ENCODE measurements at places on chromosomes 5 and 9.

GRCh38 chr5:142952229-142952628, 182.1 kb downstream of the ARHGAP26 start:
- no peak for DNase-seq

DNA sequence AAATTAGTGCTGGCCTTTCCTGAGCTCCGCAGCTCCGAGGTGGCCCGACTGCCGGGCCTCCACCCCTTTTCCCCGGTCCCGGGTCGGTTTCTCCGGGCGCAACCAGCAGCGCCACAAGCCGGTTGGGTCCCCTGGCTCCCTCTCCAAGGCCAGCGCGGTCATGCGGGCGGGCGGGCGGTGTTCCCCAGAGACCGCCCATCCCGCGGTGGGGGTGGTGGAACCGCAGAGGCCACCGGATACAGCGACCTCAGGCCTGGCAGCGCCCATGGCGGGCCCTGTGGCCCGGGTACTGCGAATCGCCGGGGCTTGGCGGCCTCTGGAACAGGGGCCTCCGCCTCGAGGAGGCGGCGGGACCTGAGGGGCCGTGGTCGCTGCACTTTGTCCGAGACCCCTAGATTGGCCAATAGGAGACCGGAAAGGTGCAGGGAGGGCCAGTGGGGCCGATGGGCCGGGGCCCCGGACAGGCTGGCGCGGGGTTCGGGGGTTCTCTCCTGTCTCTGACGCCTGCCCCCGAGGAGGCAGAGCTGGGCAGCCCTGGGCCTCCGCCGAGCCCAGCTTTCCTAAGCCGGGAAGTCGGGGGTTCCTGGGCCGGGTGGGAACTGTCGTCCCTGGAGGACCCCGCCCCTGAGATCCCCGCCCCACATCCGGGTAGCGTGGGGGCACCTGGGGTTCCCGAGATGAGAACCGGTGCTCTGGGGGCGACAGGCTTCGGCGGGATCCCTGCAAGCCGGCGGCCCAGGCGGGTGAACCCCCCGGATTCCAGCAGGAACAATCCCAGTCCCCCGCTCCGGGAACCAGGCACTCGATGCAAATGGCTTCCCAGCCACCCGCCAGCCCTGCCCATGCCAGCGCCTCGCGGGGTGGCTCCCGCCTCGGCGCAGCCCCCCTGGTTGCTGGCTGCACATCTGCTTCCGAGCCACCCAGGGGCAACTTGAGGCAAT, 293.9 kb downstream of the ZSWIM6 start:
- DNase-seq, result no peak

- no peak for DNase-seq
Observed at GRCh38 chr5:2746561-2747032, 4.9 kb downstream of the IRX2 start.

- DNase-seq, result no peak
Observed at GRCh38 chr9:111975709-111976108, 79.1 kb downstream of the UGCG start.

DNA sequence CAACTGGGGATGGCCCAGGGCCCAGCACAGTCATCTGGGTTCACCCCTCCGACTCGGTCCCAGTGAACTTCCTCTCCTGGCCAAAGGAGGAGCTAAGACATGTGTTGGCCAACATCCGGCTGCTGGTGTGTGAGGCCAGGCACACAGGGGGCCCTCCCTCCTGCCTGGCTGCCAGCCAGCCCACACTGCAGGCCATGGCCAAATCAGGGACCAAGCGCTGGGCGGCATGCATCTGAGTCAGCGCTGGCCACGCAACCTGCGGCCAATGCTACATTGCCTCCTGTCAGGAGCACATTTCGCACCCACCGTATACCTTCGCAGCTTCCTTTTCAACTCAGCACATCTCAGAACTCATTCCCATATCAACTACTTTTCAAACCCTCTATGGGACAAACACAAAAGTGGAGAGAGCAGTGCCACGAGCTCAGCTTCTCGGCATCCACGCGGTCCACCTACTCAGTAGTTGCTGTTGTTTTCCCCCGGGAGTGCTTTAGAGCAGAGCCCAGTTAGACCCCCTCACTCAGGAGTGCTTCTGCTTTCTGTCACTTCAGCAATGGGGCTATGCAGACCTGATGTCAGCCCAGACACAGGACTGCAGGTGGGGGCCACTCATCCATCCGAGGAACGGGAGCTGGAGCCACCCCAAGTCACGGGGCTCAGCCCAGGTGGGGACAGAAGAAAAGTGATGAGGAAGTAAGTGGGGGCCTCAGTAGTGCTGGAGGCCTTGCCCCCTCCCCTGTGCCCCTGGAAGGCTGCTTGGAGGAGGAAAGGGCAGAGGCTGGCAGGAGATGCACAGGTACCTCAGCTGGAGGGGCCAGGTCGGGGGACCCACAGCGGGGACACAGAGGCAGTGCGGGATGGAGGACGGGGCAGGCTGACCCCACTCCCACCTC, 13.9 kb downstream of the NINJ1 start:
- DNase-seq, result no peak

GRCh38 chr9:87810008-87810407, 72.7 kb upstream of the SPATA31E1 start:
- DNase-seq, result no peak

- no peak for DNase-seq
Observed at GRCh38 chr5:59584858-59585846, 308.4 kb downstream of the PDE4D start.

DNA sequence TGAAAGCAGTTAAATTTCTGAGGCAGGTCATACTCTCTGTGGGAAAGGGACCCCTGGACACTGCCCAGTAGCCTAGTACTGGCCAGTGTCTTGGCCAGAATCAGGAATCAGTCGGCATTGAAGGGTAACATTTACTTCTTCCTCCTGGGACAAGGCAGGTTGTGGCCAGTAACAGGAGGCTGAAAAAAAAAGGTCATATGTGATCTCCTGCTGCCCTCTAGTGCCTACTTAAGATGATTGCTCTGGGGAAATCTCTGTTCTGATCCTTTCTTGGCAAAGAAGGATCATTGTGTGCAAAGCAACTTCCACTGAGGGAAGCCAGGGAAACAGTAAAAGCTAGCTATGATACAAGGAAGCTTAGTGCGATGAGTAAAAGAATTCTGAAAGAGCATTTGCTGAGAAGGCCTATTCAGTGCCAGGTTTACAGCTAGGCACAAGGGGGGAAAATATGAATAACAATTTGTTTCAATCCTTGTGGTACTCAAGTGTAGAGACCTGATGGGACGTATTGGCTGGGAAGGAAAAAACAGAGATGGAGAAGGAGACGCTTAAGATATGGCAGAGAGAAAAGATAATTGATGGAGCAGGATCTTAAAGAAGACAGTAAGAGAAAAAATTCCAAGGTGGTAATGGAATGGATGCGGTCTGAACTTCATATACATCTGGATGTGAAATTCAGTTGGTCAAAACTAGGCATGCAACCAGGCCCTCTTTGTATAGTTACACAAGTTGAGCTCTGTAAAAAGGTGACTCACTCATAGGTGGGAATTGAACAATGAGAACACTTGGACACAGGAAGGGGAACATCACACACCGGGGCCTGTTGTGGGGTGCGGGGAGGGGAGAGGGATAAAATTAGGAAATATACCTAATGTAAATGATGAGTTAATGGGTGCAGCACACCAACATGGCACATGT, 25.8 kb upstream of the TRIM32 start:
- DNase-seq, result no peak

DNA sequence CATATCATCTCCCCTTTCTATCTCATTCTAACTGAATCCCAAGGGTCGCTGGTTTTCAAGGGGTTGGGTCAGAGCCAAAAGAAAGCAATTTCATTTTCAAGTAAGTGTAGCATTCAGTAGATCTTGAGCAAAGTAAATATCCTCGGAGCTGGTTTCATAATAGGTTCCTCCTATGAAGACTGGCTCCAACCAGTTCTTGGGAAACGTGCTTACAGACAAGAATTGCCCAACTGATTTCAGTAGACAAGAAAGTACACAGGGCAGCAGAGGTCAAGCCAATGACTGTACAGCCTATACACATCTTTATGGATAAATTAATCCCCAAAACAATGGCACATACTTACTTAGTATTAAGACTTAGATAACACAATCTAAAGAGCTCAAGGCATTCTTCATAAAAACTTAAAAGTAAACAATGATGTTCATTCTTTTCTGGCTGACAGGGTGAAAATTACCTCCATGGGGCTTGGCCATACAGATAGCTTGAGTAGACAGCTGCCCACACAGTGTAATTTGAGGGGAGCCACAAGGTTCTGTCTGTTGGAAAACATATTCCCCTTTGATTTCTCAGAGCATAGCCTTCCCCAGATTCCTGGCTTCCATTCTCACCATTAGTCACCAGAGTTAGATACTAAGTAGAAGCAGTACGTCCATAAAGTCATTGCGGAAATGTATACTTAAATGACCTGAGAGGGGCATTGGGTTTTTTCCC, 163.9 kb downstream of the ARRDC3 start:
- DNase-seq, result no peak

DNA sequence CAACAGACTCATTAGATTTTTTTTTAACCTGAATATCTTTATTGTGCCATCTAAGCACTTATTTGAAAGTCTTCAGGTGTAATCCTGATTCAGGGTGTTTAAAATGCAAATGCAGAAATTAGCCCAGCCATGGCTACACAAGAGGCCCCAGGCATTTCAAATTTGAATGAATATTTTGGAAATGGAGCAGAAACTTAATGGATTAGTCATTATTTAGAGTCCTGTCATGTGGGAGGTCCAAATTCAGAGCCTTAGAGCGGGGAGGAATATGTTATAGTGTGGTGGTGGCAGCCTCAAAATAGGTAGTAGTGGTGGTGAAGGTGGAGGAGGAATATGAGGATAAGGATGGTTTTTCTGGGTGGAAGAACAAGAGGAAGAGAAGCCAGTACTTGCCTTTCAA, 567.0 kb downstream of the RAB3C start:
- no peak for DNase-seq

DNA sequence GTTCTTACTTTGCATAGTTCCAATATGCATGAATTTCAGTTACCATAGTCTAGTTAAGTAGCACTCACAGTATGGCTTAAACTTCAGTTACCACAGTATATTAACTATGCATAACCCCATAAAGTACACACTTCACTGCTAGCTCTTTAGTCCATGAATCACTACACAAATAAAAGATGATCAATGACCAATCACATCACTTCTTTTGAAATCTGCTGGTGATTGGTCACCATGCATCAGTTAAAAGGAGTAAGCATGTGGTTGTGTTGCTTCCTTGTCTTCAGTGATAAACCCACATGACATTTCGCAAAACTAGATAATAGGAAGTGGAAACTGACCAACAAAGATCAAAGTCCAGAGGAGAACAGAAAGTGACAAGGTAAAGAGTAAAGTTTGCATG, 79.0 kb downstream of the TAF11L14 start:
- DNase-seq, result no peak

DNA sequence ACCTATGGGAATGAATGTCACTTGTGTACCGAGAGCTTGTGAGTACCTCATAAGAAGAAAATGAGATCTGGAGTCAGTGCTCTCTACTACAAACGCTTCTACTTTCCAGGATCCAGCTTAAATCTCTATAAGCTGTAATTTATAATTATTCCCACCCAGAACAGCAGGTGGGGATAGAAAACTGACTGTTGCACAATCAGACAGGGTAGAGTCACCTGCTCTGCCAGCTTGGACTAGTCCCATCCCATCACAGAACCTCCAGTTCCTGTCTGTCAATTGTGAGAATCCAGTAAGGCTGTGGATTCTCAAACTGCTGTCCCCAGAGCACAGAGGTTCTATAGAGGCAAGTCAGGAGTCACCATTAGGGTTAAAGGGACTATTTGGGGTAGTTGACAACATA, 2.0 kb downstream of the SPINK7 start:
- DNase-seq, result no peak

DNA sequence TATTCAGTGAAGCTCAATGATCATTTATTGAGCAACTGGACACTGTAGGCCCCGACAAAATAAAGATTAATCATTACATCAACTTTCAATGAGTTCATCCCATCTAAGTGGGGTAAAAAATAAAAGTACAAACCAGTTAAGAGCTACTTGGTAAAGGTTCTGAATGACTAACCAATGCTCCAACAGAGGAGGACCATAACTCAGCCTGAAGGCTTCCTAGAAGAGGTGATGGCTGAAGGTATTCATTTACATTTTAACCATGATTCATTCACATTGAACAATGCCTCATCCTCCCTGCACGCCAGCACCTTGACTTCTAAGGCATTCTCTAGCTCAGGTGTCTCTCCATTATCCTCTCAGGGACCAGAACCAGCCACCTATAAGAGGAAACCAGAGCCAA, 201.4 kb downstream of the ZNF462 start:
- DNase-seq, result no peak

- no peak for DNase-seq
Observed at GRCh38 chr5:178590141-178590923, at the start of gene COL23A1. TSS of gene COL23A1 (minus strand) at chr5:178590393.

GRCh38 chr5:15927710-15928380, 251.7 kb downstream of the MARCHF11 start:
- DNase-seq, result no peak

GRCh38 chr5:8843771-8844170, 702.1 kb downstream of the SEMA5A start:
- DNase-seq, result no peak

DNA sequence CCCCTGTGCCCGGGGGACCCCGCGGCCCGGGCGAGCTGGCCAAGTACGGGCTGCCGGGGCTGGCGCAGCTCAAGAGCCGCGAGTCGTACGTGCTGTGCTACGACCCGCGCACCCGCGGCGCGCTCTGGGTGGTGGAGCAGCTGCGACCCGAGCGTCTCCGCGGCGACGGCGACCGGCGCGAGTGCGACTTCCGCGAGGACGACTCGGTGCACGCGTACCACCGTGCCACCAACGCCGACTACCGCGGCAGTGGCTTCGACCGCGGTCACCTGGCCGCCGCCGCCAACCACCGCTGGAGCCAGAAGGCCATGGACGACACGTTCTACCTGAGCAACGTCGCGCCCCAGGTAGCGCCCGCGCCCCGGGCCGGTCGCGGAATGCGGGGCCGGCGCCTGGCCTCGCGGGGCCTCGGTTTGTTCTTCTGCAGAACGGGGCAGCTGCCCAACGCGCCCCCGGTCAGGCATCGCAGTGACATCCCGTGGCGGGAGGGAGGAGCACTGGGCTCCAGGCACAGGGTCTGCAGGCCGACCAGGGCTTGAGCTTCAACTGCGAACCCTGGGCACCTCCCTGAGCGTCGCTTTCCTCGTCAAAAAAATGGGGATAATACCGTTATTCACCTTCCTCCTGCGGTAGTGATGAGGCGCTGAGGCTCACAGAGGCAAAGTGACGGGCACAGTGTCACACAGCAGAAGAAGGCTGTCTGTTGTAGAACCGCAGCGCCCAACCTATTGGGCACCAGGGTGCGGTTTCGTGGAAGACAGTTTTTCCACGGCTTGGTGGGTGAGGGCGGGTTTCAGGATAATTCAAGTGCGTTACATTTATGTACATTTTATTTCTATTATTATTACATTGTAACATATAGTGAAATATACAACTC, 777 bp downstream of the ENDOG start:
- no peak for DNase-seq

GRCh38 chr9:26870292-26870691, 22.3 kb downstream of the CAAP1 start:
- no peak for DNase-seq
